Stimulated activated CD4-positive, alpha-beta T cell treated with anti-CD3 and anti-CD28 coated beads, Interleukin-1b, Interleukin-23, amount 100 ng/mL, for 1 hour (primary cell): ENCODE measurements at places on chromosomes 4 and X.

GRCh38 chr4:81574991-81575390 lies 103.3 kb upstream of the RASGEF1B start:
- DNase-seq: no peak

GRCh38 chr4:173074501-173074946 lies 94.1 kb upstream of the GALNT7 start:
- DNase-seq: no peak

DNA sequence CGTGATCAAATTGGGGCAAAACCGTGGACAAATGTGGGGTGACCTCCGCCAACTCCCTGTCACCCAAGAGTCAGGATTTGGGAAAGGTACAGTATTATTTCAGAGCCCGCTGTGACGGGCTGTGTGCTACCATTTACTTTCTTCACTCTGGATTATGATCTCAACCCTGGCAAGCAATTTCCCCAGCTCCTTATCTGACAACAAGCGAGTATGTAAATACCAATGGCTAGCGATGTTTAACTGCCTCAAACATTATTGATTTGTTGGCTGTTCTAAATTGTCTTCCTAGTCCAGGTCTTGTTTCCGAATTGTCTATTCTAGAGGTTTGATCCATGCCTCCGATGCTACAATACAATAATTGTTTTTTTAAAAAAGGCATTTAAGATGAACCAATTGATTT lies 17.7 kb upstream of the PITX2 start:
- no peak for DNase-seq

DNA sequence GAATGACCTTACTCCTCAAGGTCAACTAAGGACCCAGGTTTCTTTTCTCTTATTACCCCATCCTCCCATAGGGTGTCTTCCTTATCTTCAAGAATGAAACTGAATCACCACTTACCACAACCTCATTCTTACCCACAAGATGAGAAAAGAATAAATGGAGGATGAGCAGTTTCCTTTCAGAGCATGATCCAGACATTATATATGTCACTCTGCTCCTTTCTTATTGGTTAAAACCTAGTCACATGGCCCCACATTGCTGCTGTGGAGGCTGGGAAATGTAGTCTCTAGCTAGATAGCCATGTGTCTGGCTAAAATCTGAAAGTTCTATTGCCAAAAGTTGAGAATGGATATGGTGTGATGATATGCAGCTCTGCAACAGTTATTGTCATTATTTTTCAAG lies 62.4 kb upstream of the RAI2 start:
- no peak for DNase-seq

DNA sequence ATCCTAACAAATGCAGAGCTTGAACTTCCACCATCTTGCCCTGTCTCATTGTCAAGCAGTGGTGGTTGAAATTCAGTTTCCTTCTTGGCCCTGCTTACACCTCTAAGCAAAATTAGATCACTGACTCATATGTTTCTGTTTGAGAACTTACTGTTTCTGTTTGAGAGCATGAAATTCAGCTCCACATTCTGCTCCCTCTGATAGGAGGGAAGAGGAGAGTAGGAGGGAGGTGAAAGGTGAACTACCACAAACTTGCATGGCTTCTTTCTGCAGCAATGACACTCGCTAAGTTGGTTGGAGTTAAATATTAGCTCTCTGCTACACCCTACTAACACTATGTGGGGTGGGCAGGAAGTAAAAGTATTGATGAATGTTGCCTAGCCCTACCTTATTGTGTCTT lies 117.8 kb upstream of the EDA2R start:
- no peak for DNase-seq
